CD4-positive, alpha-beta T cell treated with Interleukin-17A for 4 hours (primary cell): ENCODE measurements at places on chromosomes 13 and 19.

- no peak for DNase-seq
These were observed 19.0 kb downstream of the CLPTM1 start for GRCh38 chr19:44973982-44974735.

- no peak for DNase-seq
These were observed 12.0 kb upstream of the KBTBD6 start for GRCh38 chr13:41144576-41144975.

GRCh38 chr19:1089891-1090290 lies 5.3 kb downstream of the POLR2E start:
- peak; percentile 47 for DNase-seq

DNA sequence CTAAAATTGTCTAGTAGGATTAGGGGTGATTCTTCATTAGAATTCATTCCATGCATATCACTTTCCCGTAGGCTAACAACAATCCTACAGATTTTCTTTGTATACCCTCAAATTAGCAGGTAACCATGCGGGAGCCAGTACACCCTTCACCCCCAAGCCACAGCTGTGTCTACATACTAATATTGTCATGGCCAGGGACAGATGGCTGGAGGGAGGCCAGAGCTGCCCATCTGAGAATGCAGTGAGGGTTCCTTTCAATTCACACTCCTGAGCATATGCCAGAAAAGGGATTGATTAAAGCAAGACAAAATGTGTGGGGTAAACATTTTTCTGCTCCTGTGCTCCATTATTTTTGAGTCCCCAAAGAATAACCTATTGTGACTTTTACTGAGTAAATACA lies 68.9 kb downstream of the FREM2 start:
- DNase-seq = no peak

- no peak for DNase-seq
These were observed 4.0 kb downstream of the FXYD3 start for GRCh38 chr19:35119578-35120155.

GRCh38 chr19:28519952-28520861 lies 692.7 kb downstream of the UQCRFS1 start:
- no peak for DNase-seq

- no peak for DNase-seq
These were observed 43.9 kb downstream of the TNFSF13B start for GRCh38 chr13:108313382-108313781.

GRCh38 chr19:16804176-16804575 lies 25.0 kb upstream of the SIN3B start:
- DNase-seq = no peak

- DNase-seq = no peak
These were observed 497.5 kb upstream of the PCDH20 start for GRCh38 chr13:61913183-61913582.

DNA sequence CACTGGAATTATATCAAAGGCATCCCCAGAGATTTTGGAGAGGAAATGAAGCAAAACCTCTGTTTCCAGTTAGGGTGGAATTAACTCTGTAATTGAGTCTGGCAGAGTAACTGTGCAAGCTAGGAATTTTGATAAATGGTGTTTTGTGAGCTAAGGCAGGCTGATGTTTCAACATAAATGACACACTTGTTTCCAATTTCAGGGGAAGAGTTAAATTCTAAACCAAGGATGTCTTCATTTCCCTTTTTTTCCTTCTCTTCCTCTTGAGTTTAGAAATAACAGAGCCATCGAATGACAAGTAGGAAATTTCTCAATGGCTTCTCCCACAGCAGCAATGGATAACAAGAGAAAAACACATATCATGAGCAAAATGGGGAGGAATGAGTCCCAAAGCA lies 131.2 kb downstream of the IRS2 start:
- DNase-seq = no peak

- DNase-seq = no peak
These were observed 1.8 kb upstream of the CEACAM16 start for GRCh38 chr19:44696939-44697669.

- no peak for DNase-seq
These were observed 871.4 kb upstream of the GPC6 start for GRCh38 chr13:92355213-92355612.

DNA sequence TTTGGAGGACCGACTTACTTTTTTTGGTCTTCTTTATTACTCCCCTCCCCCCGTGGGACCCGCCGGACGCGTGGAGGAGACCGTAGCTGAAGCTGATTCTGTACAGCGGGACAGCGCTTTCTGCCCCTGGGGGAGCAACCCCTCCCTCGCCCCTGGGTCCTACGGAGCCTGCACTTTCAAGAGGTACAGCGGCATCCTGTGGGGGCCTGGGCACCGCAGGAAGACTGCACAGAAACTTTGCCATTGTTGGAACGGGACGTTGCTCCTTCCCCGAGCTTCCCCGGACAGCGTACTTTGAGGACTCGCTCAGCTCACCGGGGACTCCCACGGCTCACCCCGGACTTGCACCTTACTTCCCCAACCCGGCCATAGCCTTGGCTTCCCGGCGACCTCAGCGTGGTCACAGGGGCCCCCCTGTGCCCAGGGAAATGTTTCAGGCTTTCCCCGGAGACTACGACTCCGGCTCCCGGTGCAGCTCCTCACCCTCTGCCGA lies 409 bp downstream of the FOSB start:
- peak; percentile 58 for DNase-seq

DNA sequence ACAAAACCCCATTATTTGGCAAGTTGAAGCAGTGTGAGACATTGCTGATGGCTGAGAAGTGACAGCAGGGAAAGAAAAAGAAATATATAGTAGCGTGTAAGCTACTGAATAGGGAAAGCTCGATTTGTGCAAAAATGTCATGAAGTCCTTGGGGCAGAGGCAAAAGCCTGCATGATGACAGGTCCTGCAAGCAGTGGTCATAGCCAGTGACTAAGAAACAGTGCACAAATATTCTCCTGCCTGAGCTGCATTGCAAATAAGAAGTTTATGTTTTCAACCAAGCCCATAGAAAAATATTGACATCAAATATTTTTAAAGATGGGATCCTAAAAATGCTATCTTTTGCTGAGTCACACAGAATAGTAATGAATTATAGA lies 270.0 kb downstream of the SLITRK6 start:
- no peak for DNase-seq

DNA sequence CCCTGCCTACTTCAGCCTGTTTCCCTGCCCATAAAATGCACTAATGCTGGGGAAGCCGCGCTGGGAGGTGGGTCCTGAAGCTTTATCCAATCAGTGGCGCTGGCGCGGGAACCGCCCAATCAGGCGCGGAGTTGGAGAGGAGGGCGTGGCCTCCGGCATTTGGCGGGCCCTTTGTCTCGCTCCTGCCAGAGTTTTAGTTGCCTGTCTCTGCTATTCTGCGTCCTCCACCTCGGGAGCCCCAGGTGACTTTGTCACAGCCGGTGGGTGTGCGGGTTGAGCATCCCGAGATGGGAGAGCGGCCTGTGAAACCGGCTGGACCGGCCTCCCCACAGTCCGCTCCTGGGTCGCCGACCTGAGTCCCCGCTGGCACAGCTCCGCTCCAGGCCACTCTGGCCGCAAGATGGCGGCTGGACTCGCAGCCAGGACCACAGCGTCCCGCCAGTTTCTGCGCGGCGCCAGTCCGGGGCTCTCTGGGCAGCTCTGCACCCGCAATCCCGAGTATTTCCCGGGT lies 30.7 kb upstream of the ZNF429 start:
- peak; percentile 78 for DNase-seq

DNA sequence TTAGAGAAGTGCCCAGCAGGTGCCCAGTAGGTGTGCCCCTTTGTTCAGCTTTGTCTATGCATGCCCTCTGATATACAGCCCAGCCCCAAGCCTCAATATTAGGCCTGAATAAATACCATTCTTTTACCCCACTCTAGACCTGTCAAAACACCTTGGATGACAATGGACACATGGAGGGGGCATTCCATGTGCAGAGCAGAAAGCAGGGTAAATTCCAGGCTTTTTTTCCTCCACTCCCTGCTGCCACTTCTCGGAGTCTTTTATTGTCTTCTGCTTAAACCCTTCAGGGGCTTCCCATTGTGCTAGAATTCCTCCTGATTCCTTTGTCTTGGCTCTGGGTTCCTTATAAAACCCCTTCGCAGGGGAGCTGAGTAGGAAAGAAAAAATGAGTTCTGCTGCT lies 5.8 kb upstream of the FRY start:
- DNase-seq = no peak

DNA sequence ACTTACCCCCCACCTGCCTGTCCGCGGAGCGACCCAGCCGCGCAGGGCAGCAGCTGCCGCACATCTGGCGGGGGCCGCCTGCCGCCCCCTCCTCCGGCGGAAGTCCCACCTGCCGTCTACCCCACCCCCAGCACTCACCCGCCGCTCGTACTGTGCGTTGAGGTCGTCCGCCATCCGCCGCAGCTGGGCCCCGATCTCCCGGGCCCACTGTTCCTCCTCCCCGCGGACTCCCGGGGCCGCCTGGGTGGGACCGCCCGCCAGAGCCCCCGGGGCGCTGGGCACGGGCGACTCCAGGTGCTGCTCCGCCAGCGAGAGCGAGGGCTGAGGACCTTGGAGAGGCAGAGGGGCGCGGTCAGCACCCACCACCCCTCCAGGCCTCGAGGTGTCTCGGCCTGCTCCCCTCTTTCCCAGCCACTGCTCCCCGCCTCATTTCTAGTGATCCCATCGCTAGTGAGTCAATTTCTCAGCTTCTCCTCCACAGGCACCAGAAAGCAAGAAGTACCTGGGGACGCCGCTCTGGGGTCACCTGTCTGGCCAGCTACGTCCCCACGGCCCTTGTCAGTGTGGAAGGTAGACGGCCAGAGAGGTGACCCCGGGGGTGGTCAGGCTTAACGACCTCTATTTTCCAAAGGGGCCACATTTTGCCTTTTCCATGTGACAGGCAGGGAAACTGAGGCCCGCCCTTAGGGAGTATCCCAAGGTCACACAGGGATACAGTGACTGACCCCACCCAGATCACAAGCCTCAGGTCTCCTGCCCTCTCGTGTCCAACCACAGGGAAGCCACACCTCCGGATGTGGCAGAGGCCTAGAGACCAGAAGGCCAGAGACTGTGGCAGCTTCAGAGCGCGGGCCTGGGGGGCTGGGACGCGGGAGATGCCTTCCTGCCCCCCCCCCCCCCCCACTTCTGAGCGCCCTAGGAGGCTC lies 4.3 kb downstream of the BBC3 start:
- DNase-seq = peak; percentile 54

- DNase-seq = no peak
These were observed 338.5 kb downstream of the ZNF536 start for GRCh38 chr19:30710721-30711120.

DNA sequence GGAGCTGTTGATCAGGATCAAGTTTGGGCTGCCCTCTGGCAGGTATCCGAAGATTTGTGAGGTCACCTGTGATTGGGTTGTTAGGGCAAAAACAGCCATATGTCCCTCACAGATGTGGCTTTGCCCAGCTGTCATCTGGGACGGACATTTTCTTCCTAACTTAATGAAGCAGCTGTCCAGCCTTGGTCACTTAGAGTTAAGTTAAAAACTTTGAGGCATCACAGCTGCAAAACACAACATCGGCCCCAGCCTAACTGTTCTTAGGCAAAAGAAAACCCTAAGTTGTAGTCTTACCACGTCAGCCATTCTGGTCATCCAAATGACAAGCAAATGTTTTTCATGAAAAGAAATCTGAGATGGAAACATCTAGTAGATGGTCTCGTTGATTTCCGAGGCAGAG lies 318.4 kb downstream of the DCLK1 start:
- no peak for DNase-seq

- no peak for DNase-seq
These were observed 11.8 kb downstream of the SLC25A30 start for GRCh38 chr13:45406421-45406820.

DNA sequence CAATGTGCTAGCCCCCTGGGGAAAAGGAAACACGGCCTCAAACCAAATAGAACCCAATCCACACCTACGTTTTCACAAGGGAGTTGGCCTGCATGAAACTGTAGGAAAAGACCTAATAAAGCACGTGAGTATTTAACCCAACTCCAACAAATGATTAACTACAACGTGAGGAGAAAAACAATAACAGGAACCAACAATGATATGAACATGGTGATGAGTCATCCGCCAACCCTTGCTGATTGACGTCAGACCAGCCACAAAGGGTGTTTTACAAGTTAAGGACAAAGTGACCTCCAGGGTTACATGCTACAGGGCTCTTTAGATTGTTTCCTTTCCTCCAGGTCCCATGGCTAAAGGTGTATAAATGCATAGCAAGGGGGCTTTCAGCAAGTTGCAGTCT lies 460.5 kb downstream of the COG6 start:
- peak; percentile 48 for DNase-seq

DNA sequence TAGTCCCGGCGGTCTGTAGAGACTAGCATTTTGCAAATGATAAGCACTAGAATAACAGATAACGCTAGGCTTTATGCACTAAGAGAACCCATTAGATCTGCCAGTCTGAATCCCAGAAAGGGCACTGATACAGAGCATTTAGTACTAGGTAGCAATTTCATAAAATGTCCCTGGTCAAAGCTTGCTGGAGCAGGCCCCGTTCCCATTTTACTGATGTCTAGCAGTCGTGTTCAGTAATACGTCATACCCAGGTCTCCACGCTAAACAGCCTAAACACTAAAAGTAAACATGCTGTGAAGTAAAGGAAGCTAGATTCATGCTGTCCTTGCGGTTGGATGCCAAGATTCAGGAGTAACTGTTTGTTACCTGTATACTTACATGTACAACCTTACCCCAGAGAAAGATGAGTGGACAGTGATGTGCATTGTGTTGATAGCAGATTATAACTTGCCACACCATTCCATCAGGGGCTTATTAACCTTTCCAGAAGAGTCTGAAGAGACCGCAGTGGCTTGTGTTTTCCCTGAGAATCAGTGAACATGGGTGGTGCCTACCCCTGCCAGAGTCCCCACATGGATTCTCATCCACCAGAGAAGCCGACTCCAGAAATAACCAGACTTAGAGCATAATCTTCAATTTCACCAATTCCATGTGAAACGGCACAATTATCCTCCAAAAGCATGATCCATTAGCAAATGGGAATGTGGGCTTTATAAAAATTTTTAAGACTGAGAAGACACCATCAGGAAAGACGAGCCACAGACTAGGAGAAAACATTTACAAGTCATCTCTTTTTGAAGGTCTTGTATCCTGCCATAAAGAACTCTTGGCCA lies 3.4 kb upstream of the RPS11 start:
- no peak for DNase-seq

GRCh38 chr13:76651286-76651685 lies 234.9 kb downstream of the KCTD12 start:
- DNase-seq = no peak

DNA sequence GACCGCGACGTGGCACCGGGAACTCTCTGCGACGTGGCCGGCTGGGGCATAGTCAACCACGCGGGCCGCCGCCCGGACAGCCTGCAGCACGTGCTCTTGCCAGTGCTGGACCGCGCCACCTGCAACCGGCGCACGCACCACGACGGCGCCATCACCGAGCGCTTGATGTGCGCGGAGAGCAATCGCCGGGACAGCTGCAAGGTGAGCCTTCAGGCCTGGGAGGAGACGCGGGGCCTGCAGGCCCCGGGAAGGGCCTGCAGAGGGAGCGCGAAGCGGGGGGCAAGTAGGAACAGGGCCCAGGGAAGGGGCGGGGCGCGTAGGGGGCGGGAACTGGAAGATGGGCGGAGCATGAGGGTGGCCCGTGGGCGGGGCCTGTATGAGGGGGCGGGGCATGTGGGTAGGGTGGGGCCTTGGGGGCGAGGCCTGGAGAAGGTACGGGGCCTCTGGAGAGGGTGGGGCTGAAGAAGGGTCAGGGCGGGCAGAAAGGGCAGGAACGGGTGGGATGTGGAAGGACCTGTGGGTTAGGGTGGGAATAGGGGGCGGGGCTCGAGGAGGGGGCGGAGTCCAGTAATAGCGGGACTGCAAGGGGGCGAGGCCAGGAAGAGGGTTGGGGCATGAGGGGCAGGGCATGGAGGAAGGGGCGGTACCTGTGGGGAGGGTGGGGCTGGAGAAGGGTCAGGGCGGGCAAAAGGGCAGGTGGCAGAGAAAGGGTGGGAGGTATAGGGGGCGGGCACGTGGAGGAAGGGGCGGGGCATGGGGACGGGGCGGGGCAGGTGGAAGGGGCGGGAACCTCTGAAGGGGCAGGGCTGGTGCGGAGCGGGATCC lies 2.5 kb downstream of the CFD start:
- DNase-seq = peak; percentile 69
